HFFc6 (cell line): ENCODE measurements at places on chromosomes 3 and 15. TPM values are rescaled to one million over a fixed set of nuclear protein-coding genes. Genes with fewer than 3 reads are reported as not detected.
A peak's percentile ranks its signal among the peaks of the same experiment; 100 is the strongest.

The ZNF35 gene
- 8.6 to 10.1 TPM (median 9.4 TPM) in 3 replicates for total RNA-seq

The NTRK3 gene
- not detected in 2 replicates for total RNA-seq

The CTXND1 gene
- total RNA-seq = not detected in 3 replicates

DNA sequence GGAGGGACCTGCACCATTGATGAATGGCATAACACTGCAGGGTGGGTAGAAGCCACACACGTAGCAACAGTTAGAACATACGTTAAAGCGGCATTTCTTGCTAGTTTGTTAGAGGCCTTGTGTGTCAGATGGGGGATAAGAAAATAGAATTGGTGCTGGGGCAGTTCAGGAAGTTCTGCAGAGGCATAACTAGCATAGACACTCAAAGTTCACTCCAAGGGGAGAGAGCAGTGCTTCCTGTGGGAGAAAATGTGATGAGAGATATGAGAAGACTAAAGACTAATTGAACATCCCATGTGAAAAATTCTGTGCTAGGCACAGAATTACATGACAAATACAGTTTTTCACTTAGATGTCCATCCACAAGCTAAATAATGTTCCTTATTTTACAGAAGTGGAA lies 327.1 kb downstream of the ZNF621 start:
- no peak overlapping the region for H3K27ac ChIP-seq
- no peaks in the 10 kb centered on the region for H3K4me1 ChIP-seq
- no peak for DNase-seq
- H3K4me3 ChIP-seq = no peak overlapping the region
- H3K36me3 ChIP-seq = no peaks in the 10 kb centered on the region
- H3K27me3 ChIP-seq = no peaks in the 10 kb centered on the region; the same call in 1 of the 2 replicates

The GPR62 gene
- total RNA-seq = 0.08 TPM in 1 of 3 replicates, not detected in the others

- peaks cover 21% of the 10 kb centered on the region for H3K36me3 ChIP-seq
- DNase-seq = peak; percentile 39
- peaks cover 59% of the 10 kb centered on the region for H3K4me1 ChIP-seq
- H3K27ac ChIP-seq = no peak overlapping the region; the same call in 1 of the 2 replicates
- peaks cover 2% of the 10 kb centered on the region for H3K27me3 ChIP-seq
These were observed 24.1 kb upstream of the SACM1L start for GRCh38 chr3:45665101-45665572.

The PROK2 gene
- total RNA-seq = not detected in 2 replicates

- no peak for DNase-seq
- no peak overlapping the region for H3K4me3 ChIP-seq
- H3K27ac ChIP-seq = no peak overlapping the region
- H3K4me1 ChIP-seq = peaks cover 28% of the 10 kb centered on the region
These were observed 122.9 kb downstream of the DLG1 start for GRCh38 chr3:197175503-197175902.

DNA sequence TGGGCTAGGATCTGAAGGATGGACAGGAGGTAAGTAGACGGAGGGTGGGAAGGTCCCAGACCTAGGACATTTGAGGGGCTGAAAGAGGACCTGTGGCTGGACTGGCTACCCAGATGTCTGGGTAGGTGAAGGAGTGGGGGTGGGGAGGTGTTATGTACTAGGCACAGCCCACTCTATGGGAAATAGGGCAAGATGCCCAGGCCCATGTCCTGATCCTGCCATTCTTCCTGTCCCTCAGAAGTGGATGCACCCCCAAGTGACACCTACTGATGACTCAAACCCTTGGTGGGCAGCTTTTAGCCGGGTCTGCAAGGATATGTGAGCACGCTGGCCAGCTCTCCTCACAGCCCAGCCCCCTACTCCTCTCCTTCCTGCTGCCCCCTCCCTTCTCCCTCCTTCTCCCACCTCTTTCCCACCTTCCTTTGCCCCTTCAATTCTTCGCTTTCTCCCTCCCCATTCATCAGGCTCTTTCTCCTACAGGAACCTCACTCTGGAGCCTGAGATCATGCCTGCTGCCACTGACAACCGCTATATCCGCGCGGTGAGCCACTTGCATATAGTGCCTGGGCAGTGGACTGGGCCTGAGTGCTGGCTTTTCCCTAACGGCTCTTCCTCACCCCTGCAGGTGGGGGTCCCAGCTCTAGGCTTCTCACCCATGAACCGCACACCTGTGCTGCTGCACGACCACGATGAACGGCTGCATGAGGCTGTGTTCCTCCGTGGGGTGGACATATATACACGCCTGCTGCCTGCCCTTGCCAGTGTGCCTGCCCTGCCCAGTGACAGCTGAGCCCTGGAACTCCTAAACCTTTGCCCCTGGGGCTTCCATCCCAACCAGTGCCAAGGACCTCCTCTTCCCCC lies 5.2 kb downstream of the ACY1 start:
- H3K27ac ChIP-seq = peak overlapping the region; percentile 40
- no peak for DNase-seq
- H3K4me3 ChIP-seq = no peak overlapping the region
- peaks cover 1% of the 10 kb centered on the region for H3K27me3 ChIP-seq
- peaks cover 12% of the 10 kb centered on the region for H3K36me3 ChIP-seq

DNA sequence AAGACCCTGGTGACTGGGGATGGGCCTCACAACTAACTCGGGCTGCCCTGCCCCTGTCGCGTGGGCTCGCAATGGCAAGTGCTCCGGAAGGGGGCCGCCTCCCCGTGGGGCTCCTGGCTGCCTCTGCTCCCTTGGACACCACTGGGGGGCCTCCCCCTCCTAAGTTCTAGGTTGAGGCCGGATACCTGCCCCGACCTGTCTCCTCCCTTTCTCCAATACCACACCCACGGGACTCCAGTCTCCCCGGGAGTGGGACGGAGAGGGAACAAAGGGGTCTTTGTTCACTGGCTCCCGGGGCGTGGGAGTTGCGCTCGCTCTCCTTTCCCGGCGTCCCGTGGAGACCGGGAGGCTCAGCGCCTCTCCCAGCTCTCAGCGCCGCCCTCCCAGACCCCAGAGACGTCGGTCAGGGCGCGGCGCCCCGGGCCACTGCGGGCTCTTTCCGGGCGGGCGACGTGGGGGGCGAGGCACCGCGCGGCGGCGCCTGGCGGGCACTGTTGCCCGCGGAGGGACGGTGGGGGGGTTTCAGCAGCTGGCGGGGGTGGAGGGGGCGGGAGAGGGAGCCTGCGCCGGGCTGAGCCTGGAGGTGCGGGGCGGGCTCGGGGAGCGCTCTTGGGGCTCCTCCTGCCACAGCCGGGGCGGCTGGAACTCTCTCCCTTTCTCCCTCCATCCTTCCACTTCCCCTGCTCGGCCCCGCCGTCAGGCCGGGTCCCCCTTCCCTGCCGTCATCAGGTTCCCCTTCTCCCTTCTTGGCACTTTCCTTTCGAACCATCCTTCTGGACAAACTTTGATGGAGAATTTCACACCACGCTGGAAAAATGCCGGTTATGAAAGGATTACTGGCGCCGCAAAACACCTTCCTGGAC lies at the start of gene KCNH8:
Gene KCNH8, plus strand, starts transcription at position 606 of the 863 bp plus-strand sequence. Its CDS starts 210 bp downstream, at position 816.
- H3K36me3 ChIP-seq = no peaks in the 10 kb centered on the region; the same call in 1 of the 2 replicates
- no peak within 1 kb of the TSS for H3K27ac ChIP-seq
- no peak for DNase-seq
- H3K4me1 ChIP-seq = peaks cover 7% of the 10 kb centered on the region
- H3K4me3 ChIP-seq = peak within 1 kb of the TSS; percentile 87

The PLSCR5 gene
- total RNA-seq = not detected in 3 replicates

The CCR8 gene
- not detected in 3 replicates for total RNA-seq

- DNase-seq = peak; percentile 81
- peak overlapping the region; percentile 90 for H3K27ac ChIP-seq
- peaks cover 20% of the 10 kb centered on the region for H3K4me1 ChIP-seq
- peak overlapping the region; percentile 95 for H3K4me3 ChIP-seq
- no peaks in the 10 kb centered on the region for H3K27me3 ChIP-seq
- no peaks in the 10 kb centered on the region; the same call in 1 of the 2 replicates for H3K36me3 ChIP-seq
These were observed 17.4 kb upstream of the CLK3 start for GRCh38 chr15:74598126-74598842.

- no peak overlapping the region for H3K4me3 ChIP-seq
- no peaks in the 10 kb centered on the region for H3K4me1 ChIP-seq
- no peak for DNase-seq
- no peaks in the 10 kb centered on the region for H3K36me3 ChIP-seq
- peaks cover 4% of the 10 kb centered on the region; the same call in 1 of the 2 replicates for H3K27me3 ChIP-seq
- no peak overlapping the region for H3K27ac ChIP-seq
These were observed 53.1 kb downstream of the TRANK1 start for GRCh38 chr3:36891701-36892160.

GRCh38 chr15:100096248-100096600 lies 245.6 kb downstream of the ADAMTS17 start:
- no peak for DNase-seq
- no peak overlapping the region for H3K4me3 ChIP-seq
- H3K27ac ChIP-seq = no peak overlapping the region
- peaks cover 4% of the 10 kb centered on the region; the same call in 1 of the 2 replicates for H3K27me3 ChIP-seq

The GHRL gene
- 0.41 TPM in 1 of 3 replicates, not detected in the others for total RNA-seq

- peak; percentile 18 for DNase-seq
- H3K36me3 ChIP-seq = peaks cover 36% of the 10 kb centered on the region
- H3K4me1 ChIP-seq = peaks cover 60% of the 10 kb centered on the region
These were observed 144.2 kb upstream of the ABHD17C start for GRCh38 chr15:80550908-80551260.

The RASGRP1 gene
- 0.36 to 0.91 TPM (median 0.58 TPM) in 3 replicates for total RNA-seq

DNA sequence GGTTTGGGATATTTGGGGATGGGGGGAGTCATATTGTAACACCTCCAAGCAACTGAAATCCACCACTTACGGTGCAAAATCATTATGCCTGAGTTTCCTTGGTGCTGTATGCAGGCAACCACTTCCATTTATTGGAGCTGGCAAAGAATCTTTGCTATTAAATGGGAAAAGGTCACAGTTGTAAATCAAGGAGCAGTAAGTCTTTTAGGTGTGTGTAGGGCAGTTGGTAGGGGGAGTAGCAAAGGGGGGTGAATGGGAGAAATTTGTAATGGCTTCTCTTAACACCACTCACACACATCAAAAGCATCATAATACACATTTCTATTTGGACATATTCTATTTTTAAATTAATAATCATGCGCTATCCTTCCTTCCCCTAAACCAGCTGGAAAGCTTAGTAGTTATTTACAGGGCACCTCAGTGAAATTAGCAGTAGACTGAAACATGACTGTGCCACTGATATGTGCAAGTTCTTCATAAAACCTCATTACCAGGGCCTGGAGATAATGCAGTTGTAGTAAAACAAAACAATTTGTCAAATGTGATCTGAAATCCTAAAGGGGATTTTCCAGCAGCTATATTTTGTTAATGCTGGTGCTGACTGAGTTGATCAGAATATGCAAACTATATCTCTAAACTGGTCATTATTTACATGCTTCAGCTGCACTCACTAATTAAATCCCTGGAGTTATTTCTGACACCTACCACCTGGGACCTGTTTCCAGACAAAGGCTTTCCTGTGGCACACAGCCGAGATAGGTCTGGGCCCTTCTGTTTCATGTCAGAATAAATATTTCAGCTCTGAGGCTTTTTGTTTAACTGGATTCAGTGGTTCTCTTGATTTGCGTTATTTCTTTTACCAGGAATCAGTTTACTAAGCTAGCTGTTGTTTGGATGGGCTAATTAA lies 90.1 kb downstream of the B3GALNT1 start:
- H3K27ac ChIP-seq = no peak overlapping the region
- DNase-seq = no peak
- no peak overlapping the region for H3K4me3 ChIP-seq
- no peaks in the 10 kb centered on the region for H3K4me1 ChIP-seq
- no peaks in the 10 kb centered on the region for H3K36me3 ChIP-seq
- H3K27me3 ChIP-seq = no peaks in the 10 kb centered on the region

DNA sequence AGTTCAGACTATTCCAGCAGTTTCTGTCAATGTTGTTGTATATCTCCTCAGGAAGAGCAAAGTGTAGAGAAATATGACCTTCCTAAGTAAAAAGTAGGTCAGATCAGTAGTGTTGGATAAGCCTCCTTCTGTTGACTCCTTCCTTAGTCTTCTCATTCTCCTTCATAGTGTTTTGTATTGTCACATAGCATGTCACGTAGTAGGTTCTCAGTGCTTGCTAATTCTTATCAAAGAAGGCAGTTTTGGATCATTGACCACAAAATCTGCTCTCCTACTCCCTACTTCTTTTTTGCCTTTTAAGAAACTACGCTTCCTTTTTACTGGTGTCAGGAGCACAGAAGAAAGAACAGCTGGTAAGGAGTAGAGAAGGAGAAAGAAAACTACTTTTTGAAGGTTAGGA lies 1.0 kb upstream of the MGA start:
- peaks cover 38% of the 10 kb centered on the region for H3K4me1 ChIP-seq
- H3K4me3 ChIP-seq = no peak overlapping the region
- H3K27me3 ChIP-seq = peaks cover 6% of the 10 kb centered on the region

- 0 out of 2 replicates have a peak, but pooled peaks cover 4% of the 10 kb centered on the region for H3K36me3 ChIP-seq
- DNase-seq = no peak
- peaks cover 38% of the 10 kb centered on the region for H3K27me3 ChIP-seq
- H3K27ac ChIP-seq = no peak overlapping the region
- H3K4me3 ChIP-seq = no peak overlapping the region
These were observed 216.4 kb downstream of the TLE3 start for GRCh38 chr15:69881302-69881670.

DNA sequence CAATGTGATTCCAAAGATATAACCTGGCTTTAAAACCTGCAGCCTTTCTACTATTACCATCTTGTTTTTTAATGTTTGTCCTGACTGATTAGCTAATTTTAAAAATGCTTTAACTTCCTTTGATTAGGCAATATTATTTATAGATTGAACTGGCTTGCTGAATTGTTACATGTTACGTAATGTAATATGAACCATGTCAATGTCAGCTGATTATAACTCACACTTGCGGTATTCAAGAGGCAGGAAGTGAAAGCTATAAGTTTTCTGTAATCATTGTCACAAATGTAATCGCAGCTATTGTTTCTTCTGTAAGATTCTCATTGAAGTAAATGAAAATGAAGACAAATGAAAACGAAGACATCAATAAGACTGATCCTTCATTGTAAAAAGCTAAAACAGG lies 146.8 kb downstream of the ROBO2 start:
- no peak overlapping the region for H3K27ac ChIP-seq
- no peak overlapping the region for H3K4me3 ChIP-seq
- no peak for DNase-seq

The TMEM207 gene
- not detected in 3 replicates for total RNA-seq

The MYLK gene
- total RNA-seq = 296 and 402 TPM in 2 replicates
